M059J (cell line): ENCODE measurements at places on chromosomes 6 and 20. TPM values are rescaled to one million over a fixed set of nuclear protein-coding genes. Genes with fewer than 3 reads are reported as not detected.

DNA sequence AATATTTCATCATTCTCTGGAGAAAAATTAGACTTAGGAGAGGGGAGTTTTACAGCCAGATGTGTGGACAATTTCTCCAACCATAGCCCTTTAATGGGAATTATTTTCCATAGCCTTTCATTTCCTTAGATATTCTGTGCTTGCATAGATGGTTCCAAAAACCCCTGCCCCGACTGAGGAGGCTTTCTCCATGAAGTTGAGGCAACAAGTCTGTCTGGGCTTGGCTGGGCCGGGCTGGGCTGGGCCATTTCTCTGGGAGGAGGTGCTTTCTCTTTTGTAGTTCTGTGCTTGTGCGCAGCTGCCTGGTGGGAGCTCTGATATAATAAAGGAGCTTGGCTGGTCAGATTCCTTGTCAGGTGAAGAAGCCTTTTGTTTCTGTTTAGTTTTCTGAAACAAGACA is 71.4 kb downstream of the SOBP start:
- no peak for DNase-seq

- DNase-seq = no peak
Measured at GRCh38 chr6:117550078-117550600, 52.2 kb downstream of the GOPC start.

- no peak for DNase-seq
Measured at GRCh38 chr6:6680526-6680925, 92.0 kb downstream of the LY86 start.

GRCh38 chr20:19079536-19080299 is 132.7 kb upstream of the SLC24A3 start:
- DNase-seq = peak; percentile 46

DNA sequence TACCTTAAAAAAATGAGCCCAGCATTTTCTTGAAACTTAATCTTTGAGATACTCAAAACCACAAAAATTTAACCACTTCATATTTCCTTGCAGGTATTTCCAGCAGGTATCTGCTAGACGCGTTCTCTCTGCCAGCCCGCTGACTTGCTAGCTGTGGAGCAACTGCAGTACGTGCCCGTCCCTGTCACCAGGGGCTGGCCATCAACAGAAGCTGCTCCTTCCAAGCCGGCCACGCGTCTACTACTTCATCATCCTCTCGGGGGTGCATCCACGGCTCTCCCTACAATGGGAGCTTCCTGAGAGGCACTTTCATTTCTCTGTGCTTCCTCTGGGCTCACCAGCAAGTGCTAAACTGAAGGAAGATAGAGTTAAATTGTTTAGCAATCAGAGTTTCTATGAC is 132.4 kb downstream of the DTNBP1 start:
- no peak for DNase-seq

- peak; percentile 80 for DNase-seq
Measured at GRCh38 chr6:151452750-151453427, 963 bp upstream of the RMND1 start.

DNA sequence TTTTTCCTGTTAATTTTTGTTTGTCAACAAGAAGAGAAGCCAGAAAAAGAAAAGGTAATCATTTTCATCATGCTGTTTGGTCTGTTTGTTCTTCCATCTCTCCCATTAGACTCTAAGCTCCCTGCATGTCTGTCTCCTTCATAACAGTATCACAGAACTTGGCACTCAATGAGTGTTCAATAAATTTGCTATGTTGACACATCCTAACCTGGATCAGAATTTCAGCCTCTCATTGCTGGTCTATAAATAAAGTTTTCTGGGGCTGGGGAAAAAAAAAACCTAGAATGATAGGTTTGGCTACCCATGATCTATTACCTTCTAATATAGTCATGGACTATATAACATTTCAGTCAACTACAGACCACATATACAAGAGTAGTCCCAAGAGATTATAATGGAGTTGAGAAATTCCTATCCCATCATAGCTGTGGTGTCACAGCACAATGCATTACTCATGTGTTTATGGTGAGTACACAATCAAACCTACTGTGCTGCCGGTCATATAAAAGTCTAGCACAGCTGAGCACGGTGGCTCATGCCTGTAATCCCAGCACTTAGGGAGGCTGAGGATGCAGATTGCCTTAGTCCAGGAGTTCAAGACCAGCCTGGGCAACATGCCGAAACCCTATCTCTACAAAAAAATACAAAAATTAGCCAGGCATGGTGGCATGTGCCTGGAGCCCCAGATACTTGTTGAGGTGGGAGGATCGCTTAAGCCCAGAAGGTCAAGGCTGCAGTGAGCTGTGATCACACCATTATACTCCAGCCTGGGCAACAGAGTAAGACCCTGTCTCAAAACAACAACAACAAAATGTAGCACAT is 5.9 kb downstream of the NUDT3 start:
- peak; percentile 91 for DNase-seq

DNA sequence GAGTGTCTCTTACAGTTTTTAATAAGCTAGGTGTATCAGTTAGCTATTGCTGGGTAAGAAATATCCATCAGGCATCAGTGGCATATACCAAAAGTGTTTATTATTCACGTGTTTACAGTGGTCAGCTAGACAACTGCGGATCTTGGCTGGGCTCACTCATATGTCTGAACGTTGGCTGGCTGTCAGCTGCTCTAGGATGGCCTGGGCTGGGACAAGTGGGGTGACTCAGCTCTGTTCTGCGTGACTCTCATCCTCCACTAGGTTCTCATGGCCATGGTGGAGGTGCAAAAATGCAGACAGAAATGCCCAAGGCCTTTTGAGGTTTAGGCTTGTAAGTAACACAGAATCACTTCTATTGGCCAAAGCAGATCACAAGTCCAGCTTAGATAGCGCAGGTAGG is 22.0 kb downstream of the ZNF341 start:
- DNase-seq = peak; percentile 95

- DNase-seq = no peak
Measured at GRCh38 chr20:10562899-10563298, 110.9 kb downstream of the JAG1 start.

DNA sequence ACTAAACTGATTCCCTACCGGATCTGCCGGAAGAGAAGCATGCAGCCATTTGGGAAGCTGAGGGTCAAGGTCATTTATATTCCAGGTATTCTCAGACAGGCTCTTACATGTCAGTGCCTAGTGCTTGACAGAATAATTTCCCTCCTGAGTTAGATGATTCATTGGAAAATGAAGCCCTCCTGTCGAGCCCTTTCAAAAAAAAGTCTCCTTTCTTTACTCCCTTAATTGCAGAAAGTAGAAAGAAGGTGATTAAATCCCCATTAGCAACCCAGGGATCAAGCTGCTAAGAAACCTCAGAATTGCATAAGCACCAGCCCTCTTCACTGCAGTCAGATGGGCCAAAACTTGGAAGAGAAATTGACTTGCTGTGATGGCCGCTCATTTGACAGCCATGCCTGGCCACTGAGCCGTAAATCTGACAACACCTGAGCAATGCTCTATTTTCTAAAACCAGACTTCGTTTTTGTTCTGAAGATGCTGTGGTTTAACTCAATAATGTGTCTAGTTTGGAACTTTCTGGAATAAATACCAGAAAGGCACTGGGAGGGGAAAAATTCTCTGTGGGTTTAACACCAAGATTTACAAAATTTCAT is 61.0 kb upstream of the ARMH2 start:
- no peak for DNase-seq

- no peak for DNase-seq
Measured at GRCh38 chr6:169409742-169410312, 156.2 kb upstream of the THBS2 start.

DNA sequence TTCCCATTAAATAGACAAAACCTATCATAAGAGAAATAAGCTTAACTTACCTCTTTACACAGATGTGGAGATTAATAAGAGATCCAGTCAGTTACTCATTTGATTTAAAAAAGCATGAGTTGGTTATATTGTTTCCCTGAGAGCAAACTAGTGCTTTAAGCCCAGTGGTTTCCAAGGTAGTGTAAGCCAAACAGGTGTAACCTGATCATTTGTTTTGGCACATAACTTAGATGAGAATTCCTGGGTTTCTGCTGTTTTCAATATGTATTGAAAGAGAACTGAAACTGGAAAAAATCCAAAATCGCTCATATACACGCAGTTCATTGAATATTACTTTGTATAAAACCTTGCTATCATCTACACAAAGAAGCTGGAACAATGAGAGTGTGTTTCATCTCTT is 30.5 kb upstream of the SMIM8 start:
- no peak for DNase-seq

DNA sequence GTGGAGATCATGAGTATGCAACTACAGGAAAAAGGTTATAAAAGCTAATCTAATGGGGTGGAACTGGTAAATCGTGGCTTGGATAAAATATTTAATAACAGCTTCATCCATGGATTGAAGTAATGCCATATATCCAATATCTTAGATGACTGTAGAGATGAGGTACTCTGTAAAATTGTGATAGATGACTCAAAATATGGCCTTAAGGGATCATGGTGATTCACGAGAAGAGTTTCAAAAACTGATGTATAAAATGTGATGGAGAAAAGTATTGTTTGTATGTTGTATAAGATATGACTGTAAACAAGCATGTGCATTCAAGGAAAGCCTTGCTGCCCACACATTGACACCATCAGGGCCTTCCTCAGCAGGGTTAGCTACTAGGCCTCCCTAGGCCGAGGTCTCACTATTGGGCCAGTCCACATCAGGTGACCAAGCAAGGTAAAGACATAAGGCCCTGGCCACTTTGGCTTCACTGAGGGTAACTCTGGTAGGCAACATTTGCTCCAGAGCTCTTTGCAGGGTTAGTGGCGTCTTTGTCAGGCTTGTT is 17.7 kb upstream of the CCN6 start:
- DNase-seq = no peak

GRCh38 chr6:24655215-24655614 is 9.2 kb upstream of the KIAA0319 start:
- no peak for DNase-seq

RFX6 gene
- not detected in 2 replicates for total RNA-seq

TPBG gene
- total RNA-seq = 31.6 and 46.8 TPM in 2 replicates

CYP21A2 gene
- not detected in 2 replicates for total RNA-seq

SOX12 gene
- 5.1 and 16.5 TPM in 2 replicates for total RNA-seq

DXO gene
- 26.8 and 33.3 TPM in 2 replicates for total RNA-seq

MYB gene
- 5.1 and 7.4 TPM in 2 replicates for total RNA-seq

MAVS gene
- total RNA-seq = 20.8 and 39.5 TPM in 2 replicates

SIM1 gene
- total RNA-seq = 6.0 and 7.8 TPM in 2 replicates

POU5F1 gene
- total RNA-seq = 0.39 TPM in 1 of 2 replicates, not detected in the other
